AG08395 (cell line): ENCODE measurements at places on chromosomes 11 and 22.

- DNase-seq: no peak
Observed at GRCh38 chr22:36443198-36443770, 38.2 kb downstream of the TXN2 start.

DNA sequence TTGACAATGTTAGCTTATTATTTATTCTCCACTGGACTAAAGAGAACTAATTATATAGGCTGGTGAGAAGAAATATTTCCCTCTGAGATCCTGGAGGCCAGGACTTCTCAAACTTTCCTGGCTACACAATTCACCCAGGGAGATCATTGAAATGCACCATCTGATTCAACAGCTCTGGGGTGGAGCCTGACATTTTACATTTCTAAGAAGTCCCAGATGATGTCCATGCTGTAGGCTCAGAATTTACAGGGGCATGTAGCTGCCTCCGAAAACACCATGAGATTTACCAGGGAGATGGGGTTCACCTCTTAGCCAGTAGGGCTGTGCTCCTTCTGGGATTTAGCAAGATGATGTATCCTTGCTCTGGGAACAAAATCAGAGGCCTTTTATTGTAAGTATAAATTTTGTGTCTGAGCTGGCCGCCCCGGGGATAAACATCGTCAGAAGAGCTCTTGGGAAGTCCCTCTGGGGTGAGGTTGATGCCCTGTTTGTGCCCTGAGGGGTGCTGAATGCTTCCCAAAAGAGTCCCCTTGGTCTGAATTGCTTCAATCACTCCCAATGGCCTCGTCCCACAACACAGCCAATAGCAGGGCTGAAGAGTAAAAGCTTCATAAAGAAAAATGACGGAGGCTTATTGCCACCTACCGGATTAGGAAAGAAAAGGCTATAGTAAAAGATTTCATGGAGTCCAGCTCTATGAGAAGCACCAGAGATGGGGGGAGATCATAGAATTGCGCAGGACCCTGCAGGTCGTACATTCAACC lies 33.4 kb upstream of the API5 start:
- peak; percentile 55 for DNase-seq

- DNase-seq: no peak
Observed at GRCh38 chr11:128522943-128523518, 64.3 kb downstream of the ETS1 start.

DNA sequence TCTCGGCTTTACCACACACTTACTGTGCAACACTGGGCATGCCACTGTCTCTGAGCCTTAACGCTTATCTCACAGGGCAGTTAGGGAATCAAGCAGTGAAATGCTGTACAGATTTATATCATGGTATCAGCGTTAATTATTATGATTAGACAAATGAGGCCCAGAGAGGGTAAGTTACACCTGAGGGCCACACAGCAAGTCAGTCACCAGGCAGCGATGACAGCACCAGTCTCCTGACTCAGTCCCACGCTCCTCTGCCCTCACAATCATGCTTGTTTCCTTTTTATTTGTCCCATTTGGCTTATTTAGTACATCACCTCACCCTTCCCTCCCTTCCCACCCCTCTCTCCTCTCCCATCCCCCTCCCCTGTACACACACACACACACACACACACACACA lies 12.2 kb downstream of the CHRDL2 start:
- no peak for DNase-seq

DNA sequence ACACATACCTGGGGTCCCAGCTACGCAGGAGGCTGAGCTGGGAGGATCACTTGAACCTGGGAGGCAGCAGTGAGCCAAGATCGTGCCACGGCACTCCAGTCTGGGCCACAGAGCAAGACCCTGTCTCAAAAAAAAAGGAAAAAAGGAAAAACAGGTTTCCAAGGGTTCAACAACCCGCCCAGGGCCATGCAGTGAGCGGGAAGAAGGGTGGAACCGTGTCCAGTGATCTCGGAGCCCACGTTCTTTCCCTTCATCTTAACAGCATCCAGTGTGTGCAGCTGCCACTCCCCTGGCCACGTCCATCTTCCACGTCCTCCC lies 14.9 kb upstream of the LRP5 start:
- DNase-seq: no peak

GRCh38 chr11:125128450-125128849 lies 17.0 kb upstream of the TMEM218 start:
- peak; percentile 35 for DNase-seq

DNA sequence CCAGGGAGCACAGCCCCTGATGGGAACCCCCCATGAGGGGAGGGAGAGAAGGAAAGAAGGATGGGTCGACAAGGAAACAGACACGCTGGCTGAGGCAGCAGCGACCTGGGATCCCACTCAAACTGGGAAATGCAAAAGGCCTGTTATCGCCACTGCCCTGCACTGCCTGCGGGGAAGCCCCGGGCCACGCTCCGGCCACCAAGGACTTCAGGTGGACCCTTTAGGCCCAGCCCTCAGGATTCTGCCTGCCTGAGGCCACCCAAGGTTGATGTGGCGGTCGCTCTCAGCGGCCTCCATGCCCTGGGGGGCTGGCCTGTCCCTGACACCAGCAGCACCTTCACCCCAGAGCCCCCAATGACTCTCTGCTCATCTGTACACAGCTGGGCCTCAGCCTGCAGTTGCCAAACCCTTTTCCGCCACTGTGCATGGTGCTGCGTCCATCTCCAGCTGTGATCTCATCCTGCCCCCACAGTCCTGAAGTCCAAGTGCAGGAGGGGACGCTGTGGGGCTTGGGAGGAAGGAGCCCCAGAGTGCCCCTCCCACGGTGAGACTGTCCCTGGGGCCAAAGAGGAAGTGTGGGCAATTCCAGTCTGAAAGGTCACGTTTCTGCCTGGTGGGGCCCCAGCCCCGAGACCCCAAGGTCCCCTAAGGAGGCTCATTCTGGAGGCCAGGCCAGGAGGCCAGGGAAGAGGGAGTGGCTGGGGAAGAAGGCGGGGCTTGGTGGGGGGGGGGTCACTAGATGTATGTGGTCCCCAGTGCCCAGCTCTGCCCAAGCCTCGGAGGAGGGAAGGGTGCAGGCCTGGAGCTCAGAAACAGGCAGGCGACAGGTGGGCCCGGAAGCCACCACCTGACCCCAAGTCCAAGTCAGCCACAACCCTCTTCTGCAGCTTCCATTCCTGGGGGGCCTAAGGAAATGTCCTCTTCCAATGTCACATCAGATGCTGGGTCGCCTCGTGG lies 31.6 kb downstream of the OSBPL5 start:
- no peak for DNase-seq

GRCh38 chr22:44731357-44731970 lies 20.9 kb upstream of the ARHGAP8 start:
- no peak for DNase-seq

GRCh38 chr22:42720263-42721044 lies at the start of gene A4GALT:
Gene A4GALT (minus strand): TSS chr22:42720870. CDS start chr22:42693951, 26,919 bp downstream.
- peak; percentile 72 for DNase-seq

DNA sequence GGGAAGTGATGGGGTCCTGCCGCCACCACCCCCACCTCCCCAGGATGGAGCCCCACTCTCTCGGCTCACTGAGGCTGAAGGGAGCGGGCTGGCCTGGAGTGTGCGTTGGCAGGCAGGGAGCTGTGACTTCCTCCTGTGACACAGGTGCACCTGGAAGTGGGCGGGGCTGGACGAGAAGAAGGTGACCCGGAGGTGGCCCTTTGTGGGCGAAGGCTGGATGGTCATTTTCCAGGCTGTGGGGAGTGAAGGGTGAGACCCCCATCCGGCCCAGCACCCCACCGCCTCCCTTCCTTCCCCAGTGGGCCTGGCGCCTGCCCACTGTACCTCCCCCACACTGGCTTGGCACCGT lies 15.3 kb downstream of the IL17REL start:
- DNase-seq: no peak

- DNase-seq: peak; percentile 96
Observed at GRCh38 chr11:94876645-94877442, 96.5 kb downstream of the CWC15 start.

GRCh38 chr11:114130629-114131277 lies 71.2 kb downstream of the ZBTB16 start:
- no peak for DNase-seq

- DNase-seq: no peak
Observed at GRCh38 chr11:48044577-48044976, 64.2 kb downstream of the PTPRJ start.

DNA sequence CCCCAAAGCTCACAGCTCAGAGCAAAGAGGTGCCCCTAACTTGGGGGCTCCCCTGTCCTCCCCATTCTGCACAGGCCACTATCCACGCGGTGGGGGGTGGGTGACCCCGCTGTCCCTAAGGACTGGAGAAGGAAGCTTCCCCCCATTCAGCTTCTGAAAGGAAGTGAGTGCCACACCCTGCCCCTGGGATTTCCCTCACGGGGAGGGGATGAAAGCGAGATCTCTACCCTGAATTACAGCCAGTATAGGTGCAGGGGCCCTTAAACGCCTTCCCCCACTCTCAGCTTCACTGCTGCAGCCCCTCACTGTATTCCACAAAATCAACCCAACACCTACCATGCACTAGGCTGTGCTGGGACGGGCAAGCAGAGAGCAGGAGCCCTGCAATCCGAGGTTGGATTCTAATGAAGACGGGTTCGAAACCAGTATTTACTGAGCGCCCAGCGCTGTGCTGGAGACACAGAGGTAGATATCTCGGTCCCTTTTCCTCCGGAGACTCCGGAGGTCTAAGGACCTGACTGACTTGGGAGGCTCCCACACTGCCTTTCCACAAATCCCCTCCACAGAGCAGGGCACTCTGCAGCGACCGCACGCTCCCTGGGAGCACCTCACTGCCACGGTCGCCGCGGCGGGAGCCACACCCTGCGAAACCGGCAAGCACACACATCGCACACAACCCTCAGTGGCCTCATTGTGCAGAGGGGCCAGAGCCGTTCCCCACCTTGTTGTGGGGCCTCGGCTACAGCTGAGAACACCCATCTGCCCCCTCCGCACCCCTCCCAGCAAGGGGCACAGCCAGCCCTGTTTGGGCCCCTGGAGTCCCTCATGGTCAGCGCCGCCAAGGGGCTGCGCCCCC lies 1.8 kb downstream of the AHNAK start:
- no peak for DNase-seq

DNA sequence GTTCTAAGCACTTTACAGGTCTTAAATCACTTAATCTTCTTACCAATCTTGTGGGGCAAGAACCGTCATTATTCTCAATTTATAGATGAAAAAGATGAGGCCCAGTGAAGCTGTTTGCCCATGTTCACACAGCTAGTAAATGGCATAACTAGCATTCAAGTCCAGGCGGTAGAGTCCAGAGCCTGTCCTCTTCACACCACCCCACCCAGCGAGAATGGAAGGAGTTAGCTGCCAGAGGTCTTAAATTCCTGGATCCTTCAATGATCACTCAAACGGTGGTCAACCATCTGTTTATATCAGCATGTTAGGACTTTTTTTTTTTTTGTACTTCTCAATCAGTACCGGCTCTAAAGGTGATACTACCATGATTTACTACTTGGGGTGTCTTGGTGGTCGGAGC lies 43.3 kb downstream of the PARVA start:
- DNase-seq: no peak

GRCh38 chr11:122998727-122999366 lies 17.2 kb upstream of the BSX start:
- DNase-seq: peak; percentile 29

DNA sequence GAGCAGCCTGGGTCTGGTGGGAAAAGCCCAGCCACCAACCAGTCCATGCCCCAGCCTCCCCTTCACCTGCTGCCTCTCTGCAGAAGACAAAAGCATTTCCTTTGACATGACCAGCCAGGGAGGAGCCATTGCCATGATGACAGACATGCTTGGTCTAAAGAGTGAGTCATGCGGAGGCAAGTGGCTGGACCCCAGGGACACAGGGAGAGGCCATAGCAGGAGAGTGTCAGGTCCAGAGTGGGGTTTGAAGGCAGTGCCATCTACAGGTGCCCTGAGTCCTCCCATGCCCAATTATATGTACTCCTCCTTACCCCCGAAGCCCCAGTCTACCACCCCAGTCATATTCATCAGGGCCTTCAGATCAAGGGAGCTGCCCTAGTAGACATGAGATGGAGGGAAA lies 67.4 kb downstream of the SCN3B start:
- DNase-seq: peak; percentile 46

GRCh38 chr11:3622521-3622920 lies 19.3 kb downstream of the ART5 start:
- DNase-seq: no peak
